IMR-90 (cell line): ENCODE measurements at places on chromosomes 3 and 15. TPM values are rescaled to one million over a fixed set of nuclear protein-coding genes. Genes with fewer than 3 reads are reported as not detected.
A peak's percentile ranks its signal among the peaks of the same experiment; 100 is the strongest.

Gene HRG
- not detected in 2 replicates for polyA plus RNA-seq

Gene CA12
- polyA plus RNA-seq = 52.6 and 55.2 TPM in 2 replicates

Gene CRABP1
- polyA plus RNA-seq = not detected in 2 replicates

Gene ZKSCAN7
- 2.6 and 3.0 TPM in 2 replicates for polyA plus RNA-seq

GRCh38 chr3:55608301-55608937, 121.3 kb upstream of the WNT5A start:
- H3K27ac ChIP-seq = no peak overlapping the region
- no peaks in the 10 kb centered on the region for H3K36me3 ChIP-seq
- no peaks in the 10 kb centered on the region for H3K4me1 ChIP-seq
- no peak for DNase-seq

DNA sequence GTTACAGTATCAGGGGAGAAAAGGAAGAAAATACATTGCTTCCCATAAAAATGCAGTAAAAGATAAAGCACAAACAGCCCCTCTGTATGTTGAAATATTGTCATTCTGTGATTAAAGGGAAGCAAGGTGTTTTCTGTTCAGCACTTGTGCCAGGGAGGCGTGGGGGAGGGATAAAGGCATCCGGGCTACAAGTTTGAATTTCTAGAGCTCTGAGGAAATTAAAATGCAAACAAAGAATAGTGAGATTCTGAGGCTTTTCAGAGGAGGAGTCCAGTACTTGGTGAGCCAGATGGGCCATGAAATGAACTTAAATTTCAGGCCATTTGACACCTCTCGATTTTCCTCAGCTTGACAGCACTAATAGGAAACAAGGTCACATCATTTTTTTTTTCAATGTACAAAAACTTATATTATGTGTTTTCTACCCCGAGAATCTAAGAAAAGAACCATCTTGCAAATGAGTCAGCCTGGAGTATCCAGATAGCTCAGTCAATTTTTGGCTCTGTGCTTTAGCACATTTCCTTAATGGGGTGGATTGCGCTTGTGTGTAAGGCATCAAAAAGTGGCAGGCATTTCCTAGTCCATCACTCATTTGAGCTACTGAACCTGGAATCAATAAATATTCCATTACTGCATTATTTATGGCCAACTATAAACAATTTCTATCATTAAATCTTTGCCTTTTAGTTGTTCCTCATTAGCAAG, 640.8 kb upstream of the TBL1XR1 start:
- no peak overlapping the region for H3K4me3 ChIP-seq
- no peak overlapping the region for H3K27ac ChIP-seq
- no peak for DNase-seq
- no peaks in the 10 kb centered on the region for H3K36me3 ChIP-seq
- H3K4me1 ChIP-seq = peaks cover 15% of the 10 kb centered on the region

GRCh38 chr3:52841211-52841980, 6.6 kb upstream of the MUSTN1 start:
- DNase-seq = peak; percentile 31
- peaks cover 4% of the 10 kb centered on the region; the same call in 1 of the 2 replicates for H3K4me1 ChIP-seq
- peaks cover 14% of the 10 kb centered on the region; the same call in 1 of the 2 replicates for H3K36me3 ChIP-seq
- H3K27me3 ChIP-seq = no peaks in the 10 kb centered on the region

DNA sequence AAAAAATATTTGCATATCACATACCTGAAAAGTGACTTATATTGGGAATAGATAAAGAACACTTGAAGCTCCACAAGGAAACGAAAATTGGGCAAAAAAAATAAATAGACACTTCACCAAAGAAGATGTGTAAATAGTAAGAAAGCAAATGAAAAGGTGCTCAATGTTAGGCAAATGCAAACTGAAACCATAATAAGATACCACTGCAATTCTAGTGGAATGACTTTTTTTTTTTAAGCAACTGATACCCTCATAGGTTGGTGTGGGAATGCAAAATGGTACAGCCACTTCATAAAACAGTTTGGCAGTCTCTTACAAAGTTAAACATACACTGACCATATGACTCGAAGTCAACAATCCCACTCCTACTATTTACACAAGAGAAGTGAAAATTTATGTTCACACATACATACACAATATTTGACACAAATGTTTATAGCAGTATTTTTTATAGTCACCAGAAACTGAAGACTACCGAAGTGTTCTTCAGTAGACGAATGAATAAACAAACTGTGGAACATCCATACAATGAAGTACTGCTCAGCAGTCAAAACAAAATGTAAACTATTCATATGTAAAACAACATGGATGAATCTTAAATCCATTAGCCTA, 176.3 kb downstream of the ZMAT3 start:
- no peaks in the 10 kb centered on the region for H3K36me3 ChIP-seq
- H3K4me1 ChIP-seq = no peaks in the 10 kb centered on the region
- DNase-seq = no peak
- H3K4me3 ChIP-seq = no peak overlapping the region
- no peak overlapping the region for H3K27ac ChIP-seq

DNA sequence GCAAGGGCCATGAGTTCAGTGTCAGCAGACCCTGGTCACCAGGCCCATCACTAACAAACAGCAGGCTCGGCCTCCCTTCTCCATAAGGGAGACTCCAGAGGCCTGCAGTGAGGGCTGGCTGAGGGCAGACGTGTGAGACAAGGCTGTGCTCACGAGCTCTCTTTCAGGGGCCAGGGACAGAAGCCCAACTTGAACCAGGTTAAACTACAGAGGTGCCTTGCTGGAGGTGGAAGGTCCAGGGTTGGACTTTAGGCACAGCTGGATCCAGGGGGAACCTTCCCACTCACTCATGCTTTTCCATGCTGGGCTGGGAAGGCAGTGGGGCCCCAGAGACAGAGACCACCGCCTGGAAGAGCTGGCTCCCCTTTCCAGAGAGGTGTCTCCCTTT, 19.0 kb downstream of the CFAP100 start:
- H3K36me3 ChIP-seq = no peaks in the 10 kb centered on the region
- peaks cover 43% of the 10 kb centered on the region for H3K27me3 ChIP-seq
- no peak overlapping the region for H3K27ac ChIP-seq
- H3K4me1 ChIP-seq = no peaks in the 10 kb centered on the region

DNA sequence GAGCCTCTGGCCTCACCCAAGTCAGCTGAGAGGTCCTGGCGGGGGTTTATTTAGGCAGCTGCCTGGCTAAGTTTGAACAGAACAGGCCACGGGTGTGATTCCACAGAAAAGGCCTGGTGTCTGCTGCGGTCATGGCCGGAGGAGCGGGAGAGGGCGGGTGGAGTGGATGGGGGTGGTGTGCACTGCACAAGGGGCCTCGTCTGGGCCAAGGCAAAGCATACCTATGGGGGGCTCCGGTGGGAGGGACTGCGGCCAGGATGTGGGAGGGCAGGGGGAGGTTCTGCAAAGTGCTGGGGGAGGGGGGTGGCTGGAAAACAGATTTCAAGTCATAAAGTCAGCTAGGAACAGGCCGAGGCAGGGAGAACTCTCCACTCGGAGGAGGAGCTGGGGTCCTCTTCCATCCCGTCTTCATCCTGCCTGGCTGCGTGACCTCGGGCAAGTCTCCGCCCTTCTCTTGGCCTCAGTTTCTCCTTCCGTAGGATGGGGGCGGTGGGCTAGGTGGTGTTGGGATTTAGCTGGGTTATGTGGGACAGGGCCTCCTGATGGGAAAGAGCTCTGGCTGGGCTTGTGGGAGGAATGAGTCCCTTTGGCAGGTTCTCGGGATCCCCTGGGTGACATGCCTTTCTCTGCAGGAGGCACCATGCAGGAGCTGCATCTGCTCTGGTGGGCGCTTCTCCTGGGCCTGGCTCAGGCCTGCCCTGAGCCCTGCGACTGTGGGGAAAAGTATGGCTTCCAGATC, 878 bp downstream of the ISLR start:
- H3K36me3 ChIP-seq = no peaks in the 10 kb centered on the region
- H3K4me3 ChIP-seq = no peak overlapping the region

DNA sequence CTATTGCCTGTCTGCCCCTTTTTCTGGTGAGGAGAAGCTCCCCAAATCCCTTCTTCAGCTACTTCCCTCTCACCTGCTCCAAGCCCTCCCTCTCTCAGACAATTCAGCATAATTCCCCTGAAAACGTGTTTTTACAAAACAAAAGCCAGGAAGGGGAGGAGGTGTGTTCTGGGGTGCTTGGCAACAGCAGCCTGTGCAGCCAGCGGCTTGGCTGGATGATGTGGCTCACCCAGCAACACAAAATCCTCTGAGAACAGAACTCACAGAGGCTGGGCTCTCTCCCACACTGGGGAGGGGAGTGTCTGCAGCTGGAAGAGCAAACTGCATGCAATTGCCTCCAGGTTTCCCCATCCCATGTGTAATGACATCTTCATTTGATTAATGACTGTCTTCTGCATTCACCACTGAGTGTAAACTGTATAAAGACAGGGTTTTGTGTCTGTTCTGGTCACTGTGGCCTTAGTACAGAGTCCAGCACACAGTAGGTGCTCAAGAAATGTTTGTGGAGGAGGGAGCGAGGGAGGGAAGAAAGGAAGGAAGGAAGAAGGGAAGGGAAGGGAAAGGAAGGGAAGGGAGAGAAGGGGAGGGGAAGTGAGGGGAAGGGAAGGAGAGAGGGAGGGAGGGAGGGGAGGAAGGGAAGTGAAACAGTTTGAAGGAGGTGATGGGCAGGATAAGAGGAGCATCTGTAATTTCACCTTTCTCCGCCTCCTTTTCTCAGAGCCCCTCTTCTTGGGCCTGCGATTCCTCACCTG, 70.1 kb upstream of the GLCE start:
- peaks cover 1% of the 10 kb centered on the region; the same call in 1 of the 2 replicates for H3K4me1 ChIP-seq
- no peak overlapping the region for H3K27ac ChIP-seq
- peak; percentile 29 for DNase-seq
- no peak overlapping the region for H3K4me3 ChIP-seq
- H3K36me3 ChIP-seq = no peaks in the 10 kb centered on the region
- H3K27me3 ChIP-seq = peaks cover 59% of the 10 kb centered on the region

GRCh38 chr3:122576174-122576940, 1.1 kb upstream of the PARP15 start:
- no peak for DNase-seq
- peaks cover 7% of the 10 kb centered on the region; the same call in 1 of the 2 replicates for H3K4me1 ChIP-seq
- H3K27ac ChIP-seq = no peak overlapping the region
- H3K36me3 ChIP-seq = peaks cover 2% of the 10 kb centered on the region

DNA sequence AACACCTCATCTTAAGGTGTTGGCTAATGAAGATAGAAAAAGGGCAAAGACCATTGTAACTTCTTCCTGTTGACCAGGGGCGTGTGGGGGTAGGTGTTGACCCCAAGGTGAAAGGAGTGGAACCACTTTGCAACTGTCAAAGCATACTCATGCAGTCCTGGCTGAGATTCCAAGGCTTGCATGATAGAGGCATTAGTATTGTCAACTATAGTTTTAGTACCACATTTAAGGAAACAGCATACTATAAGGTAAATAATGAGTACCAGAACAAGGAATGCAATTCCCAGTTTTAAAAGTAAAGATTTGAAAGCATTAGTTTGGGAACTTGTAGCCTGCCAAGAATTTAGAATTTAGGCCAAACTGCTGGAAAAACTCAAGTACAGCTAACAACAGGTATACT, 27.8 kb upstream of the ADGRG7 start:
- peak; percentile 39 for DNase-seq
- H3K27ac ChIP-seq = no peak overlapping the region
- H3K4me3 ChIP-seq = no peak overlapping the region
